ENCODE measurements at places on chromosomes 2 and 18. TPM values are rescaled to one million over a fixed set of nuclear protein-coding genes. Genes with fewer than 3 reads are reported as not detected.
A peak's percentile ranks its signal among the peaks of the same experiment; 100 is the strongest.

DNA sequence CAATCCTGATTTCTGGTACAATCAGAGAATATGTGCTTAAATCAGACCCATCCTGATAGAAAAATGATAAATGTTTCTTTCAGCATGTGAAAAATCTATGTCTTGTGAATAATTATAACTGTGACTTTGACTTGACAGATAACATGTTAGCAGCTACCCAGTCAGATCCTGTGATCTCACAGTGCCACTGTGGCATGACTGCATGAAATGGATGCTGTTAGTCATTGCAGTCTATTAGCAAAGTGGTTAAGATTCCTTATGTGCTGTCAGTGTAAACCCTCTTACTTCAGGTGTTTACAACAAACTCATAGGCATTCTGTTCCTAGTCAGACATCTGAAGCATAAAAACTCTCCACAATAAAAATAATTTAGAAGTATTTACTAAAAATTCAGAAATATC is 244.6 kb upstream of the RND3 start:
- no peak for DNase-seq

DNA sequence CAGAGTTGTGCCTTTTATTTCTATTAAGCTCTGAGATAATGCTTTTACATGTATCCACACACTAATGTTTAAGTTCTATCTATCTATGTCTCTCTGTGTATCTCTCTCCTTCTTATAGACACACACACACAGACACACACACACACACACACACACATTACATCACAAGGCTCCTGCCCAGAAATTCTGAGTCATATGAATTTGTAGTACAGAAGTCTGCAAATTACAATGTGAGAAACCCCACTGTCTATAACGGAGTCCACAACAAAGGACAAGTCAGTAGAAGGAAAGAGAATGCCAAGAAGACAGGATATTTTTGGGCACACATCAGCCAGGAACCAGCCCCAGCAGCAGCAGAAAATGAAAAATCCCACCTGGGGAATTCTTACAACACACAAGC is 142.4 kb downstream of the EN1 start:
- DNase-seq, result no peak

GRCh38 chr2:181268174-181268867 is 188.9 kb upstream of the ITGA4 start:
- no peak for DNase-seq

SAP130 gene
- 19.9 TPM for total RNA-seq

- DNase-seq, result no peak
Measured at GRCh38 chr2:70873541-70873940, 37.9 kb upstream of the CD207 start.

CNTNAP5 gene
- total RNA-seq, result not detected

COLEC12 gene
- total RNA-seq, result 5.4 TPM

DNAJC5G gene
- not detected for total RNA-seq

DNA sequence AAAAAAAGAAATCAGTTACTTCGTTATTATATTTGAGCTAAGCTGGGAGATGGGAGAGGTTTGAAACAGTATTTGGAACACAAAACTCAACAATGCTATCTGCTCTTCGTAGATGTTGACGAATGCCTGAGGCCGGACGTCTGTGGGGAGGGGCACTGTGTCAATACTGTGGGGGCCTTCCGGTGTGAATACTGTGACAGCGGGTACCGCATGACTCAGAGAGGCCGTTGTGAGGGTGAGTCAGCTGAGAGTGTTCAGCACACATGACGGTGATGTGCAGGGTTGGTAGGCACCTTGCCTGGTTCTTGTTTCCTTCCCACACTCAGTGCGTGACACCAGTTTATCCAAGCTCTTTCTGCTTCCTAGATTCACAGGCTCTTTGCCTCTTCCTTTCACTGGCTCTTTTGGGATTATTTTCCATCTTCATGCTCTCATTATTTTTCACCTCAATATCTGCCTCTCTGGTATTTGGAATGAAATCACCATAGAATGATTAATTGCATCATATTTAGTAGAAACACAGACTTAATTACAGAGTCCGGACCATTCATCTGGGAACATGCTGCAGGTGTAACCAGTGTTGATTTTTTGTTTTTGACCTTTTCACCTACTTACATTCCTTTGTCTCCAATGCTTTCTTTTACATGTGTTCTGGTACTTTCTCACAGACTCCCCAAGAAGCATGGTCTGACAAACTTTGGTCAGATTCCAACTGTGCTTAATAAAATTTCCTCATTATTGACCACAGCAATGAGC is 200.6 kb upstream of the RASGRP3 start:
- no peak for DNase-seq

COL3A1 gene
- 72.2 TPM for total RNA-seq

STPG4 gene
- 0.49 TPM for total RNA-seq

DNA sequence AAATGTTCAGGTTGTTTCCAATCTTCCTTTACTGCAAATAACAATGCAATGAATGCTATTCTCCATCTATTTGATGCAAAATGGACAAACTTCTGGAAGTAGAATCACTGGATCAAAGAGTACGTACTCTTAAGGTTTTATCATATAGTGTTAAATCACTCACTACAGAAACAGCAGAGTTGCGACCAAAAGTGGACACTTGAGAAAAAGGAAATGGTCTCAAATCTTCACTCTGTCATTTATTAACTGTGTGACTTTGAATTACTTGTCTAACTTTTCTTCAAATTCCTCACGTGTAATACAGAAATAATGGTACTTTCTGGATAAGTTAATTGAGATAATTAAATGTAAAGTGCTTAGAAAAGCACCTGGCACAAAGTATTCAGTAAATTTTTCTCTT is 78.1 kb downstream of the CERKL start:
- no peak for DNase-seq

- DNase-seq, result no peak
Measured at GRCh38 chr2:780002-780401, 102.8 kb upstream of the TMEM18 start.

DNA sequence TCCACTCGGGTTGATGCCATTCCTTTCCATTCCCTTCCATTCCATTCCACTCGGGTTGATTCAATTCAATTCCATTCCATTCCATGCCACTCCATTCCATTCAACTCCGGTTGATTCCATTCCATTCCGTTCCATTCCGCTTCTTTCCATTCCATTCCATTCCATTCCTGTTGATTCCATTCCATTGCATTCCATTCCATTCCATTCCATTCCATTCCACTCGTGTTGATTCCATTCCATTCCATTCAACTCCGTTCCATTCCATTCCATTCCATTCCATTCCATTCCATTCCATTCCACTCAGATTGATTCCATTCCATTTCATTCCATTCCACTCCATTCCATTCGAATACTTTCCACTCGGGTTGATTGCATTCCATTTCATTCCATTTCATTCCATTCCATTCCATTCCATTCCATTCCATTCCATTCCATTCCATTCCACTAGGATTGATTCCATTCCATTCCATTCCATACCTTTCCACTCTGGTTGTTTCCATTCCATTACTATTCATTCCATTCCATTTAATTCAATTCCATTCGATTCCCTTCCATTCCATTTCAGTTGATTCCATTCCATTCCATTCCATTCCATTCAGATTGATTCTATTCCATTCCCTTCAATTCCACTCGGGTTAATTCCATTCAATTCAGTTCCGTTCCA is 1141.8 kb downstream of the RPIA start:
- DNase-seq, result no peak

- no peak for DNase-seq
Measured at GRCh38 chr2:209340522-209340921, 83.3 kb upstream of the MAP2 start.

PTH2R gene
- not detected for total RNA-seq

- no peak for DNase-seq
Measured at GRCh38 chr2:172481507-172482262, 54.3 kb downstream of the ITGA6 start.

GRCh38 chr2:8806885-8807704 is 30.3 kb downstream of the KIDINS220 start:
- no peak for DNase-seq

GGCX gene
- 28.6 TPM for total RNA-seq

SEC11C gene
- total RNA-seq, result 25.9 TPM

DNA sequence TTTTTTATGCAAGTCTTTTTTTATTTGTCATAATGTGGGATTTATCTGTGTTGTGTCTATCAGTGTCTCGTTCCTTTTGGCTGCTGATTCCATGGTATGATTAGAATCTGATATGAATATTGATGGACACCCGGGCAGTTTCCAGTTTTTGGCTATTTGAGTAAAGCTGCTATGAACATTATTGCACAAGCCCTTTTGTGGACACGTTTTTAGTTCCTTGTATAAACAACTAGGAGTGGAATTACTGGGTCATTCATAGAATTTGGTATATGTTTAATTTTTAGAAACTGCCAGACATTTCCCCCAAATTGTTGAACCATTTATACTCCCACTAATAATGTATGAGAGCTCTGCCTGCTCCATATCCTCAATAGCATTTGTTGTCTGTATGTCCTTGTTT is 26.6 kb downstream of the HK2 start:
- DNase-seq, result no peak

UGT1A1 gene
- not detected for total RNA-seq

TUBB8B gene
- not detected for total RNA-seq

GRCh38 chr18:79643054-79643984 is 36.3 kb upstream of the CTDP1 start:
- DNase-seq, result no peak

DNA sequence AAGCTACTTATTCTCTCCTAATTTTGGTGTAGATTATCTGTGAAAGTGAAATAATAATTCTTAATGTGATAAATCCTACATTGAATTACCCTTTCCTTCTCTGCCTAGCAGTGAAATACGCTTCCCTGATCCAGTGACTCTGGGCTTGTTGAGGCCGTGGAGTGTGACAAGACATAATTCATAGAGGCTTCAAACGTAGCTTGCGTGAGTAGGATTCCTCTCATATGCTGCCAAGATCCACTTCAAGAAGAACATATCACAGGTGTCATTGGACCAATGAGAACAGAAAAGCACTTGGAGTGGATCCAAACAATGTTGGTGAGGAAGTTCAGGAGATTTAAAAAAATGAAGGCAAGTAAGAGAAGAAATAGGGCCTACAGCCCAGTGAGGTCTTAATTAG is 221.3 kb upstream of the TMEFF2 start:
- no peak for DNase-seq

GAL3ST2 gene
- total RNA-seq, result not detected

GRCh38 chr2:128628206-128628605 is 309.5 kb upstream of the HS6ST1 start:
- DNase-seq, result peak; percentile 30

GRCh38 chr2:187566712-187567111 is 12.5 kb upstream of the TFPI start:
- no peak for DNase-seq

CNGA3 gene
- total RNA-seq, result not detected

NCKAP5 gene
- total RNA-seq, result 6.4 TPM

GRCh38 chr2:155866477-155866876 is 466.0 kb downstream of the NR4A2 start:
- no peak for DNase-seq

DNA sequence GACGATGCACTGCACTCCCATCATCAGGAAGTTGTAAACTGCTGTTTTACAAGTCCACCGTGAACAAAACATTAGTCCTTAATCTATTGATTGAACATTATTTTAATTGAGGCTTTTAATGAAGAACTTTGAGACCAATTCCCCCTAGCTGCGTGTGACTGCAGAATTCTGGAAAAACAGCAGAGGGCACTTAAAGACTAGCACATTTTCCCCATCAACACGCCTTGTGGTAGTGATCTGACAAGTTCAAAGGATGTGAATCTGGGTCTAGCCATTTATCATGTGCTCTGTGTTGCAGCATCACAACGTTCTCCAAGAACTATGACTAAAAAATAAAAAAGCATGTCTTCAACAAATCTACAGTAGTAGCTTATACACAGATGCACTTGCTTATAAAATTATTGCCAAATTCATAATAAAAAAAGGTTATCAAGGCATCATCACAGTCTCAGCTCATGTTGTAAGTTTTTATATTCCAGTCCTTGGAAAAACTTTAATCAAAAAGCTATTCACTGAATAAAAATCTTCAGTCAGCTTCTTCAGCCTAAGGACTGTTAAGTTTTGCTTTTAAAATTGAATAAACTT is 35.8 kb downstream of the SKOR2 start:
- no peak for DNase-seq

DNA sequence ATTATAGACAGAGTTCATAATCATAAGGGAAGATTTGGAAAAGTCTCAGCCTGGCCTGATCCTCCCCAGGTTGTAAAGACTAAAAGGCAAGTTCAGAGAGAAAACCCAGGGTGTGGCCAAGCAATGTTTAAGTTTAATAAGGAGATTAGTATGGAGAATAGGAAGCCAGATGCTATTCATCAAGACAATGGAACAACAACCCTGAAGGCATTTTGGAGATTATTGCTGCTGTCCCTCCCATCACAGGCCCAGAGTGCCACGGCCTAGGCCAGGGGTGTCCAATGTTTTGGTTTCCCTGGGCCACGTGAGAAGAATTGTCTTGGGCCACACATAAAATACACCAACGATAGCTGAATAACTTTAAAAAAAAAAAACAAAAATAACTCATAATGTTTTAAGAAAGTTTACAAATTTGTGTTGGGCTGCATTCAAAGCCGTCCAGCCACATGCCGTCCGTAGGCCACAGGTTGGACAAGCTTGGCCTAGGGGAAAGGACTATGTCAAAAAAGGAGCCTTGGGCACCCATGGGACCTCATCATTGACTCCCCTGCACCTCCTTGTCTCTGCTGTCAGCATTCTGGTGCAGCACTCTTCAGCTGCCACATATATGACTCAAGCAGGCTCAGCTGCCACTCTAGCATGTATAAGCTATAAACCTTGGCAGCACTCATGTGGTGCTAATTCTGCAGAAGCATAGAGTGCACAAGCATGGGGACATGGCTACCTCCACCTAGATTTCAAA is 20.8 kb downstream of the DPP4 start:
- no peak for DNase-seq

RNF103 gene
- 48.8 TPM for total RNA-seq

TACR1 gene
- 4.8 TPM for total RNA-seq

DNA sequence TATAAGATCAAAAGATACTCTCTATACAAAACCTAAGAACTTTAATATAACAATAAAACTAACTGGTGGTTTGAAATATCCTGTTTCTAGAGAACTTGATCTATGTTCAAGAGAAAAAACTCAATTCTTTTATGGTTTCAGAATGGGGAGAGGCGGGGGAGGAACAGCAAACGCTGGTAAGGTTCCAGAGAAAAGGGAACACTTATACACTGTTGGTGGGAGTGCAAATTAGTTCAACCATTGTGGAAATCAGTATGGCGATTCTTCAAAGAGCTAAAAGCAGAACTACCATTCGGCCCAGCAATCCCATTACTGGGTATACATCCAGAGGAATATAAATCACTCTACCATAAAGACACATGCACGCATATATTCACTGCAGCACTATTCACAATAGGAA is 17.2 kb downstream of the FAM98A start:
- DNase-seq, result no peak

SLC9A4 gene
- total RNA-seq, result 0.36 TPM

GRCh38 chr2:108935271-108935741 is 53.7 kb downstream of the EDAR start:
- DNase-seq, result no peak

Data from suprapubic skin (tissue), 4 donors.